ENCODE measurements at places on chromosomes 1 and 21.

GRCh38 chr1:225825078-225825477 lies 15.2 kb downstream of the EPHX1 start:
- no peak for DNase-seq

DNA sequence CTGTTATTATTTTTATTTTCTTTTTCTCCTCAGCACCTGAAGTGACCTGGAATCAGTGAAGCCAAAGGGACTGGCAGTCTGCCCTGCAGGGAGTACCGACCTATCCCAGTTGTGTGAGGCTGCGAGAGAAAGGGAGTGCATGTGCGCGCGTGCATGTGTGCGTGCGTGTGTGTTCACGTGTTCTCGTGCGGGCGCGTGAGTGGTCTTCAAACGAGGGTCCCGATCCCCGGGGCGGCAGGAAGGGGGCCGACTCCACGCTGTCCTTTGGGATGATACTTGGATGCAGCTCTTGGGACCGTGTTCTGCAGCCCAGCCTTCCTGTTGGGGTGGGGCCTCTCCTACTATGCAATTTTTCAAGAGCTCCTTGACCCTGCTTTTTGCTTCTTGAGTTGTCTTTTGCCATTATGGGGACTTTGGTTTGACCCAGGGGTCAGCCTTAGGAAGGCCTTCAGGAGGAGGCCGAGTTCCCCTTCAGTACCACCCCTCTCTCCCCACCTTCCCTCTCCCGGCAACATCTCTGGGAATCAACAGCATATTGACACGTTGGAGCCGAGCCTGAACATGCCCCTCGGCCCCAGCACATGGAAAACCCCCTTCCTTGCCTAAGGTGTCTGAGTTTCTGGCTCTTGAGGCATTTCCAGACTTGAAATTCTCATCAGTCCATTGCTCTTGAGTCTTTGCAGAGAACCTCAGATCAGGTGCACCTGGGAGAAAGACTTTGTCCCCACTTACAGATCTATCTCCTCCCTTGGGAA lies 123.3 kb downstream of the PRDM2 start:
- DNase-seq, result no peak

GRCh38 chr1:5686195-5686594 lies 306.0 kb downstream of the NPHP4 start:
- DNase-seq, result no peak

- DNase-seq, result no peak
These were observed 775 bp upstream of the PRPF38B start for GRCh38 chr1:108691128-108691941.

GRCh38 chr1:93013145-93014065 lies 52.1 kb upstream of the DIPK1A start:
- DNase-seq, result no peak

- DNase-seq, result no peak
These were observed 10.1 kb upstream of the CLIC4 start for GRCh38 chr1:24735156-24735508.

DNA sequence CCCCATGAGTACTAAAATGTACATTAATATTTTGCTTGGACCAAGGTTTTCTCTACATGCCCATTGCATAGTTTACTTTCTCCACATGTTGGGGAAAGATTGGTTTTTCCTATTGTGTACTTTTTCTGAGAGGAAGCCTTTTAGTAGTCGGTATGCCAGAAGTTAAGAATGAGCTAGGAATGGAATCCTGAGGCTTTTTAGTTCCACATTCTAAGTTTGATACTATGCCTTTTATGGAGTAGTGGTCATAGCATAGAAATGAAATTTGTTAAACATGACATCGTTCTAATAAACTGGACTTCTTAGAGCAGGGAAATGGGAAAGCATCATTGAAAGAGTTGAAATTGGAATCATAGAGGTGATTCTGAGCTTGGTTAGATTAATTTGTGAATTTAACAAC lies 64.3 kb downstream of the BCL9 start:
- no peak for DNase-seq

DNA sequence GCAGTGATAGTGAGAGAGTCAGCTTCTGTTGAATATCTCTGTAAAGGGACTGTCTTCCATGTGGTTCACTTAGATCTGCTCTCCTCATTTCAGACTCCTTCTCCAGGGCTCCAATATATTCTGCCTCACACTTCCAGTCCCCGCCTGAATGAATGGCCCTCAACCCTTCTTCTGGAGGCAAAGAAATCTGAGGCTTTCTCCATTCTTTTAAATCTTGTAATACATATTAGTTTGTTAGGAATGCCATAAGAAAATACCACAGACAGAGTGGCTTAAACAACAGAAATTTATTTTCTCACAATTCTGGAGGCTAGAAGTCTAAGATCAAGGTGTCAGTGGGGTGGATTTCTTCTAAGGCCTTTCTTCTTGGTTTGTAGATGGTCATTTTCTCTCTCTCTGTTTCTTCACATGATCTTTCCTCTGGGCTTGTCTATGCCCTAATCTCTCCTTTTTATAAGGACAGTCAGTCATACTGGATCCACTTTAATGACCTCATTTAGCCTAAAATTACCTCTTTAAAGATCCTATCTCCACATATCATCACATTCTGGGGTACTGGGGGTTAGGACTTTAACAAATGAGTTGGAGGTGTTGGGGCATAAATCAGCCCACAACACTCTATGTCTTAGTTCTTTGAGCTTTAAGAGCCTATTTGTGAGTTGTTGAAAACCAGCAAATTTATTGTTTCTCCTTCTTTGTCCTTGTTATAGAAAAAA lies 128.5 kb upstream of the KCNK2 start:
- DNase-seq, result no peak

DNA sequence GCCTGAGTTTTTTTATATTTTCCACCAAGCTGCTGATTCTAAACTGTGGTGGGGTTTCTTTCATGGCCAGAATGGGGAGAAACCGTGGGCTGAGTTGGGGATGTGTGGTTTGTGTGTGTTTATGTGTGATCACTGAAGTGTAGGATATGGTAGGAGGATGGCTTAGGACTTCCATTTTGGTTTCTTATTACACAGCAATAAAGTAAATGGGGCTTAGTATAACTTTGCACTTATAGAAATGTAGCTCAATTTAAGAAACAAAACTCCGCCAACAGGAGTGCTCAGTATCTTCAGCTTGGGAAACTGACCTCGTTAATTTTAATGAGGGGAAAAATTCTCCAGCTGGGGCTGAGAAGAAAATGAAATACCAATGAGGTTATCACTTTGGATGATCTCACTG lies 77.8 kb downstream of the PBX1 start:
- DNase-seq, result no peak

DNA sequence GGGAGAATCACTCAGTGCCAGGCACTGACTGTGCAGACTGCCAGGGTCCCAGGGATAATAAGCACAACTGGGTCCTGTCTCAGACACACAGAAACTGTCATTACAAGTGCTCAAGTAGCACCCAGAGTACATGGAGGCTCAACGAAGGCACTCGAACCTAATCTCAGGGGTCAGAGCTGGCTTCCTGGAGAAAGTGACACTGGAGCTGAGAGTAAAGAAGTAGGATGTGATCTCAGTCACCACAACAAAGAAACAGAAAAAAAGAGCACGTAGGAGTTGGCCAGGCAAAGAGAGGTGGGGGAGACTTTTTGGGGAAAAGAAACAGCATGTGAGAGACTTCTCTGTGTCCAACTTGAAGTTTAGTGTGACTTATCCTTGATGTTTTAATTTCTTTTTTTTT lies 1.3 kb downstream of the CATSPER4 start:
- no peak for DNase-seq

DNA sequence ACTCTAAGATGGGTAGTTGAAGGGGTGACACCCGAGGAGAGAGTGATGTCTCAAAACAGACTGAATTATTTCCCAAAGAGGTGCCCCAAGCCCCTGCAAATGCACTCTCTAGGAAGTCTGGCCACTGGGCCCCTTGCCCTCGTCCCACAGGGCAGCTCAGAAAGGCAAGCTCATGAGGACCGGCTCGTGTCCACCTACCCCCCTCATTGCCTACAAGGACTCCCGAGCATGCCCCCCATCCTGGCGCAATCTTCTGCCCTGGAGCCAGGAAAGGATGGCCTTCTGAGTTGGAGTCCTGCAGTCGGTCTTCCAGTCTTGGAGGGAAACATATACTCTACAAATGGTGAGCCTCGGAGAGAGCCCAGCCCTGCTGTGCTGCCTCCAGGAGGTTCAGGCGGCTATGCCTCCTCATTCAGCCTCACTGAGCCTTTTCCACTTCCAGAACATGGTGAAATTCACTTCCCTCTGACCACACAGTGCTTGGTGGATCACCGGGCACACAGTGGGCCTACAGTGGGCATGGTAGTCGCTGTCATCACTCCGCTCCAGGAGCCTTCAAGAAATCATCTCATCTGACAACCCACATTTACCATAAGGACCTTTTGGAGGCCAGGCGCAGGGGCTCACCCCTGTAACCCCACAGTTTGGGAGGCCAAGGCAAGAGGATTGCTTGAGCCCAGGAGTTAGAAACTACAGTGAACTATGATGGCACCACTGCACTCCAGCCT lies 5.8 kb upstream of the WNT3A start:
- DNase-seq, result no peak

DNA sequence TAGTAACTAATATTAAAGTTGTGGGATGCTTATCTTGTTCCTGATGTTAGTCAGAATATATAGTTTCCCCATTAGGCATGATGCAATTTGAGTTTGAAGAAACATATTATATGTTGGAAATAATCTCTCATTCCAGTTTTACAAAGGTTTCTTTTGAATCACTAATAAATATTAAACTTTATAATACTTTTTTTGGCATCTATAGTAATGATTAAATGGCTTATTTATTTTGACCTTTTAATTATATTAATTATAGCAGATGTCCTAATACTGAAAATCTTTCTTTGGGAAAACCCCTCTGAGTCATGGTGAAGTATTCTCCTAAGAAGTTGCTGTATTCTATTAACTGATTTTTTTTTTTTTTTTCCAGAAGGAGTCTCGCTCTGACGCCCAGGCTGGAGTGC lies 28.5 kb upstream of the PTGS2 start:
- no peak for DNase-seq

DNA sequence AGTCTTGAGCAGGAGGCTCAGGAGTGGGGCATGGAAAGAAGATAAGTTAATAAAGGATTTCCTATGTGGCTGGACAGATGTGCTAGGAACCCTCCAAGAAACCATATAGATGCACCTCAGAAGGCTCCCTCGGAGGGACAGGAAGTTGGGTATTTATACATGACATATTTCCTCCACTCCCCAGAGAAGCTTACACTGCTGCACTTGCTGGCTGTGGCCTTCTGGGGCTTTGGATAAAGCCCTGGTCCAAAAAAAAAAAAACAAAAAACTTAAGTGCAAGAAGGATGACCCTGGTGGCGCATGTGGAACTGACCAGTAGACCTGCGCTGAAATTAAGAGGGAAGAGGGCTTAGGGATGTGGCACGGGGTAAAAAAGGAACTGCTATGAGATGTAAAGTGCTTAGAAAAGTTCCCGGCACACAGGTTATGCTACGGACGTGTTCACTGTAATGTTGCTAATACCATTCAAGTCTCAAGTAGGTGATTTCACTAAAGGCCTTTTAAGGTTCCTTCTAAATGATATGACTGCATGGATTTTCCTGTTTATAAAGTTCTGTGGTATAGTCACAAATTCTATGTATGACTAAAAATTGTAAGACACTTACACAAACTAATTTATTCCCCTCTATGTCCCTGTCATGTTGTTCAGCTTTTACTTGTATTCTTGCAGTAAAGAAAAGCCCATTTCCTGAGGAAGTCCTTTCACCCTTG lies 253.6 kb downstream of the HMCN1 start:
- DNase-seq, result no peak

DNA sequence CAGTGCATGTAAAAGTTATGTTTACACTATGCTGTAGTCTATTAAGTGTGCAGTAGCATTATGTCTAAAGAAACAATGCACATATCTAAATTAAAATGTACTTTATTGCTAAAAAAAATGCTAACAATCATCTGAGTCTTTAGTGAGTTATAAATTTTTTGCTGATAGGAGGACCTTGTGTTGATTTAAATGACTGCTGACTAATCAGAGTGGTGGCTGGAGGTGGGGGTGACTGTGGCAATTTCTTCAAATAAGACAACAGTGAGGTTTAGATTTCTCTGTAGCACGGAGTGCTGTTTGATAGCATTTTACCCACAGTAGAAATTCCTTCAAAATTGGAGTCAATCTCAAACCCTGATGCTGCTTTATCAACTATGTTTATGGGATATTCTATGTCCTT lies 37.0 kb downstream of the HS2ST1 start:
- no peak for DNase-seq

DNA sequence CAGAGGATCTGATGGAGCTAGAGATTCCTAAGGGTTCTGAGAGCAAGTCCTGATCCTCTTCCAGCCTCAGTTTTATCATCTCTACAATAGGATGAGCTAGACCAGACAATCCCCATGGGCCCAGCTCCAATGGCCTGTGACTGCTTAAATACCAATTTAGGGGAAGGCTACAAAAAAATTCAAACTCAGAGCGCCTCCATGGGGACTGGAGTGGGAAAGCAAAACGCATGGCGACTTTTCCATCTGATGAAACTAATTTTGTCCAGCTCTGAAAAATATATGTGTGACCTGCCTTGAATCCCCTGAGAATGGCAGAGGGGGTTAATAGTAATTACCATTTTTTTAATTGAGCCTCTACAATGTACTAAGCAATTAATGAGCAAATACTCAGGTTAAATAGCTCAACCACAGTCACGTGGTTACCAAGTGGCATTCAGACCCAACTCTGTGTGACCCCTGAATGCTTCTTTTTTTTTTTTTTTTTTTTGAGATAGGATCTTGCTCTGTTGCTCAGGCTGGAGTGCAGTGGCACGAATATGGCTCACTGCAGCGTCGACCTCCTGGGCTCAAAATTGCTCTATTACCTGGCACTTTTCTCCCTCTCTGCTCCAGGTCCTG lies 8.4 kb downstream of the EXTL1 start:
- DNase-seq, result no peak

- DNase-seq, result no peak
These were observed 53.7 kb downstream of the TP53BP2 start for GRCh38 chr1:223792046-223792445.

GRCh38 chr21:39712976-39713375 lies 32.0 kb upstream of the IGSF5 start:
- no peak for DNase-seq

DNA sequence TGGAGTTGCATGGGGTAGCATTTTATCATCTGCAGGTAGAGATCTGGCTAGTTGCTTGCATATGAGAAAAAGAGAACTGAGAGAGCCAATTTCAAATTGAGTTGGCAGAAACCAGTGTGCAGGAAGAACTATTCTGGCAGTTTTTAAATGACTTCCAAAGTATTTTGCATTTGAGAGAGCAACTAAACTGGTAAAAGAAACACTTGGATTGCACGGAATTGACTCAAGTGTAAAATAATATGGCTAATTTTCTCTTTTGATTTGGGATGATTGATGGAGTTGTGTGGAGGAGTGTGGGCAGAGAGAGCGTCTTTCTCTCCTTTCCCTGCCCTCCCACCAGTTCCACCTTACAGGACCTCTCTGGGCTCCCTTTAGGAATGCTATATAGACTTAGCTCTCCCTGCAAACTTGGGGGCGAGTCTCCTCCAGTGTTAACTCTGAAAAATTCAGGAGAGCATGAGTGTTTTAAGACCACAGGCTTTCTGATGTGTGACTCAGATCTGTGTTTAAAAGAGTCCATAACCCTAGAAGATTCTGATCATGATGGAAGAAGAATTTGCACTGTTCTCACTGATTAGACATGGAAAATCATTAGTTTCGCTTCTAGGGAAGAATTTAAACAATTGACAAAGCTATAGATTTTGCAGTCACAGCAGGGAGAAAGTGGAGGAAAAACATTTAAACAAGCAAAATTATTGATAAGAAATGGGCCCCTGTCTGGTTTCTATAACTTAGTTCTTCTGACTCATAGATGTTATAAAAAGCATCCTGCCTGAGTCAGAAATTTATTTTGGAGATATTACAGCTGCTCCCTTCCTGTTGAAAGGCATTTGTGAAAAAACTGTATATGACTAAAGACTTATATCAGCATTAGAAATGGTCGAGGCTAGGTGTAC lies 24.9 kb upstream of the CTBS start:
- no peak for DNase-seq

Measured in CD4-positive, alpha-beta T cell treated with Interleukin-6 for 4 hours (primary cell).